ENCODE measurements at places on chromosomes 4 and X. TPM values are rescaled to one million over a fixed set of nuclear protein-coding genes. Genes with fewer than 3 reads are reported as not detected.

PRDM5 gene
- not detected for total RNA-seq

EDA gene
- total RNA-seq, result 1.6 TPM

DAPP1 gene
- 38.8 TPM for total RNA-seq

HTR2C gene
- not detected for total RNA-seq

GRCh38 chr4:1793496-1793840, 375 bp downstream of the FGFR3 start:
- H3K4me1 ChIP-seq, result no peaks in the 10 kb centered on the region
- no peak overlapping the region for H3K27ac ChIP-seq
- H3K36me3 ChIP-seq, result no peaks in the 10 kb centered on the region
- H3K4me3 ChIP-seq, result no peak overlapping the region

- H3K27ac ChIP-seq, result no peak overlapping the region
- no peak for DNase-seq
- H3K4me3 ChIP-seq, result no peak overlapping the region
- H3K36me3 ChIP-seq, result no peaks in the 10 kb centered on the region
Observed at GRCh38 chr4:66071911-66072310, 401.6 kb upstream of the EPHA5 start.

DNA sequence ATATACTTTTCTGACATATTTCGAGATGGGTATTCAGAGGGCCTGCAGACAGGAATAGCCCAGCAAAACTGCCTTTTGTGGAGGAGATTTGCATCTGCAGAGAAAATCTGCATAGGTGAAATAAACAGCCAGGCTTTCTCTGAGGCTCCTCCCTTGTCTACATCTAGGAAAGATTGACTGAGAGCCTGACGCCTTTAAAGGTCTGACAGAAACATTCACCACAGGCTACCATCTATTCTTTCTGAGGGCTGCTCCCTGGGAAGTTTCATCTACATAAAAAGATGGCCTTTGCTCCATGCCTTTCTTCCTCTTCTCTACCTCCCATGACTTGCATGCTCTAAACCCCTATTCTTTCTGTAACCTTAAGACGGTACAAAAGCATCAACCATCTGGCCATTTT, 55.0 kb upstream of the AP1S2 start:
- DNase-seq, result no peak
- no peaks in the 10 kb centered on the region for H3K4me1 ChIP-seq
- H3K36me3 ChIP-seq, result no peaks in the 10 kb centered on the region
- no peak overlapping the region for H3K27ac ChIP-seq
- H3K27me3 ChIP-seq, result peaks cover 4% of the 10 kb centered on the region

DNA sequence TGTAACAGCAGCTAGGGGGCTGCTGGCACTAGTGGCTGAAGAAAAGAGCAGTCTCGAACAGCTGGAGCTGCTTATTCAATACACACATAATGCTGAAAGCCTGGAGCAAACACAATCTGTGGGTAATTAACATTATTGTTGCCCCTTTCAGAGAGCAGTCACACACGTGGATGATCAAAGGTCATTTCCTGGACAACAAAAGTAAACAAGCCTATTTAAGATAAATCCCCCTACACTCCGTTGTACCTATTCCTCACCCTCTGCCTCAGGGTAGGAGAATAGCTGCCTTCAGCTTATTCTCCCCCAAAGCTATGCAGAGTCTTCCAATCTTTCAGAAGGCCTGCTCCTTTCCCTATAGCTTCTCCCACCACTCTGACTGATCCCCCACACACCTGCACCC, 803.9 kb downstream of the C4orf33 start:
- H3K27ac ChIP-seq, result no peak overlapping the region
- no peak overlapping the region for H3K4me3 ChIP-seq
- H3K27me3 ChIP-seq, result no peaks in the 10 kb centered on the region
- no peaks in the 10 kb centered on the region for H3K4me1 ChIP-seq
- DNase-seq, result no peak
- no peaks in the 10 kb centered on the region for H3K36me3 ChIP-seq

- no peak for DNase-seq
- H3K27me3 ChIP-seq, result no peaks in the 10 kb centered on the region
Observed at GRCh38 chr4:130336585-130337217, 1240.7 kb downstream of the C4orf33 start.
